ENCODE measurements at places on chromosomes 5 and 9.

GRCh38 chr5:105504-106070 lies 13.6 kb downstream of the PLEKHG4B start:
- DNase-seq = no peak

DNA sequence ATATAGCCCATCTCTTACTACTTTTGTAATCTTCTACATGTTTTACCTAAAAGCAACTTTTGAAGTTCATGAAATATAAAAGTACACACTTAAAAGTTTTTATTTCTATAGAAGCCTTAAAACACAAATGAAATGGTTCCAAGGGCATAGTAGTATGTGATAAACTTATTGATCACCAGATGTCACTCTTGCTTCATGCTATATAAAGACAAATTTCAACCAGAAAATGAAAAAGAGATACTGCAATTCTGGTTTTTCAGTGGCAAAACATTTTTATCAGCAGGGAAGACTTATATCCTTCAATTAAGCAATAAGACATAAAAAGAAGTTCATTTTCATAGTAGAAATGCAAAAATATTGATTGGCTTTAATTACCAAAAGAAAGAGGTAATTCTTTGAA lies 69.4 kb upstream of the FBXL17 start:
- no peak for DNase-seq

- no peak for DNase-seq
Measured at GRCh38 chr5:145407300-145408047, 427.7 kb downstream of the PRELID2 start.

- no peak for DNase-seq
Measured at GRCh38 chr5:151234476-151235238, 10.8 kb upstream of the CCDC69 start.

GRCh38 chr9:32004431-32005076 lies 379.9 kb upstream of the ACO1 start:
- DNase-seq = no peak

DNA sequence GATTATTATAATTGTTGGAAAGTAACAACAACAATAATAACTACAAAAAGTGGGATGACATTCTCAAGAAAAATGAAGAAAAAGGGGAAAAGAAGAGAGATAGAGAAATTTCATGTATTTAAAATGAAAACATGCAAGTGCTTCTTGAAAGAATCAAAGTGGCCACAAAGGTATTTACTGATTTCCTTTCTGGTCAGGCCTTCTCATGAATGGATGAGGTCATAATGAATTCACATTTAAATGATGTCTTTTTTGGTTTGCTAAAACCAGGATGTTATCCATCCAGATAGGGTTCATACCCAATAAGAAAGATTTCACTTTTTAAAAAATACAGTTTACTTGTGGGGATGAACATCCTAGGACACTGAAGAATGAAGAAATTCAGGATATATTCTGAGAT lies 446.4 kb upstream of the PTGER4 start:
- no peak for DNase-seq

DNA sequence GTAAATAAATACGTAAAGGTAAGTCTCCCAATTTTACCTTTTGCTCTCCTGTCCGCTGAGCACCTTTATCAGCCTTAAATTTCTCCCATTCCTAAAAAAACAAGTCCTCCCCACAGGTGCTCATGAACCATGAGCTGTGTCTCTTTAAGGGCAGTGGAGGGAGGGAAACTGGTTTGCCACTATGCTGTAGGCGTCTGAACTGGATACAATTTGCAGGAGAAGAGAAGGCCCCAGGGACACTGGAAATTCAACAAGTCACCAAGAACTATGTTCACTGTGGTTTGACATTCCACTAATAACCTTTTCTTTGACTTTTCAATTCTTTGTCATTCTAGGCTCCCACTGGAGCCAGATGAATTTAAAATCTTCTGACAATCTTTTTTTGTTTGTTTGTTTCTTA lies 72.2 kb downstream of the LHFPL2 start:
- no peak for DNase-seq

DNA sequence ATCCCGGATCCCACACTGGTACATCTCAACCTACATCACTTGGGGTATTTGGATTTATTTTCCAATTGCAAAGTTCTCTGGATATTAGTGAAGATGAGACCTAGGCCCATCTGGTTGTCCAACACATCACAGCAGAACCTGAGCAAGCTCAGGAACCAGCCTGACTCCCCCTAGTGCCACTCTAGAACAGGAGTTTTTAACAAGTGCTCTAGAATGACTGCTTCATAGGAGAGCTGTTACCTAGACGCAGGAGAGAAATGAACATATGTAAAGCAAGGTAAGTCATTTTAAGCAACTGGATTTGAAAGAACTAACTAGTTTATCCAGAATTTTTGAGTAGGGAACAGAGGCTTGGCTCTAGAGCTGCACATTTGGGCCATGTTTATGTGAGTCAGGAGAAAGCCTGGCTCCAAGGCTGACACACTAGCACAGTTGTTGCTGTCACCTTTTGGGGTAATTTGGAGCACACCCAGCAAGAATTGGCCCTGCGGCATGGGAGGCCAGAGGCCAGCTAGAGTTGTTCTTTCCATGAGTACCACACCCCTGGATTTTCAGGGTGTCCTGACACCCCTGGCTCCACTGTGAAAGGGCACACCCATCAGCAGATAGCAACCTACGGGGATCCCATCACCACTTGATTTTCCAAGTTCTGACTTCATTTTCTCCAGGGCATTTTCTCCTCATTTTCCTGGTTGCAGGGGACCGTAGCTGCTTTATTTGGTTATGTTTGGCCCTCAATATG lies 110.9 kb upstream of the LPAR1 start:
- no peak for DNase-seq

GRCh38 chr9:92769990-92770359 lies 5.3 kb upstream of the BICD2 start:
- DNase-seq = no peak

- no peak for DNase-seq
Measured at GRCh38 chr5:6399980-6400910, 21.9 kb upstream of the MED10 start.
